Stimulated activated CD4-positive, alpha-beta T cell treated with anti-CD3 and anti-CD28 coated beads, Interleukin-12 subunit alpha, Interleukin-12 subunit beta, amount 100 ng/mL, for 4 hours (primary cell): ENCODE measurements at places on chromosomes 2 and 18.
A peak's percentile ranks its signal among the peaks of the same experiment; 100 is the strongest.

DNA sequence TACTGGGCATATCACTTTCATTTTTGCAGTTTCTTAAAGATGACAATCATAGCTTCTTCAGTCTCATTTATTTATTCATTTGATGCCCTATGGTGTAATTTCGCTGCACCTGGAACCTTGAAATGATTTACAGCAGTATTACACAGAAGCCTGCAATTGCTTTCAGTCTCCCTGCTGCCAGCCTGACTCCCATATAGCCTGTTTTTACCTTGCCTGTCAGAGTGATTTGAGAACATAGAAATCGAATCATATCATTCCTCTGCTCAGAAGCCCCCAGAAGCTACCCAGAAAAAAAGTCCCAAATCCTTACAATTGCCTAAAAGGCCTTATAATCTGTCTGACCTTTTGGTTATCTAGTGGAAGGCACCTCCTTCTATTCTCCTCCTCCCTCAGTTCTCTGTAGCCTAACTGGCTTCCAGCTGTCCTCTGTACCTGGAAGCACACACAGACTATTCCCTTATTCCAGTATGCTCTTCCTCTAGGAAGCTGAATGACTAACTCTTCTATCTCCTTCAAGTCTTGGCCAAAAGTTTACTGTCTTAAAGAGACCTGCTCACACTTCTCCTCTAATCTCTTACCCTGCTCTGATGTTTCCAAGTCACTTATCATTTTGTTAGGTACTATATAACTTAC is 12.6 kb downstream of the SCN3A start:
- DNase-seq = no peak

DNA sequence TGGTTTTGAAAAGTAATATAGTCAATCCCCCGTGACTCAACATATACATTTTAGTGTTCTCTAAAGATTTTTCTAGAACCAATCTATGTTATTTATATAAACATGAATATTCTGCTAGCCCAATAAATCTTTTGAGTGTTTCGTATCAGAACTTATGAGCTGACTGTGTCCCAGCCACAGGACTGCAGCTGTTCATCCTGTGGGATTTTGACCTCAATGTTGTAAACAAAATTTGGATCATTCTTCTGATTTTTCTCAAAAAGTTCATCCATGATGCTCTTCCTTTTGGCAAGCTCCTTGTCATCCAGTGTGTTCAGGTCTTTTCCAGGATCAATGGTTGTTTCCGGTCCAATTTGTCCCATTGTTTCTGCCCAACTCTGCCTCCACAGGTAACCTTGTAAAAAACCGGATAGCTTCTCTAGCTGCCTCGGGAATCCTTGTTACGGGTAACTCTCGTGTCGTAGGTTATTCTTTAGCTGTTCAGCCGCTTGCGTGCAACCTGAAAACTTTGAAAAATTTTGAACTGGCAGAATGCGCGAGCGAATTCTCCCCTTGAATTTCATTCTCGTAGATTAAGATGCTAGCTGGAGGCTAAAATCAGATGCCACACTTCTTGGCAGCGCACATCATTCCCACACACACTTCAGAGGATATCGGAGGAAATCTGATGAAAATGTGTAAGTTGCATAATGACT is 195.2 kb downstream of the SH3BP4 start:
- DNase-seq = no peak

DNA sequence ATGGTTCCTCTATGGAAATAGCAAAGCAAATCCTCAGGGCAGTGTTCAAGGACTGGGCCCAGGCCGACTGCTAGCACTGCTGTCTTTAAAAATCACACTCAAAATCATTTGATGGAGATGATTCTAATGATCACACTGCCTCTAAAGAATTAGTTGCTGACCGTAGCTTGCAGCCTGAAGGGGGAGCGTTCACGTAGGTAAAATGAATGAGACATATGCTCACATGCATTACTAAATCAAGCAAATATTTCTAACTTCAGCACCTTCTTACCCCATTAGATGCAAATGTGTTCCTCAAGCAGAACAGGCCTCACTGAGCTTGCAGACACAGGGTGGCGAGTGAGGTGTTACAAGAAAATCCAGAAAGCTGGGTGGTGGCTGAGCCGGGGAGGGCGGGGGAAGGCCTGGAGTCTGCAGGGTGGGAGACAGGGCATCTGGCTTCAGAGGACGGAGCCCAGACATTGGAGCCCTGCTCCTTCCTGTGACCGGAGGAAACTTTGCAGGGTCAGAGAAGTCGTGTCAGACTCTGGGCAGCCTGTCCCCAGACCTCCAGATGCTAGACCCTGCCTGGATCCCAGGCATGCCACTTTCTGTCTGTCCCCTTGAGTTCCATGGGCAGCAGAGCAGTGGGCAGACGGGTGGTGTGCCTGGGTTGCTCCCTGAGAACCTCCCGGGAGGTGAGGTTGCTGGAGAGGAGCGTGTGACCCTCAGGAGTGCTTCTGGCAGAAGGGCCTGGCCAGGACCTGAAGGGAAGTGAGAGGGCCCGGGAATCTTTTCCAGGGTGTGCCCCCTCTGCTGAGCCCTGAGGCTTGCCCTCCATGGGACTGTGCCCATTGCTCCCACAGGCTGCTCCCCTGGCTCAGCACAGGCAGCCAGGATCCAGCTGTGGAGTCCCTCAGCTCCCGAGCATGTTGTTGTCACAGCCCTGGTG is 7.1 kb upstream of the NPPC start:
- DNase-seq = no peak

DNA sequence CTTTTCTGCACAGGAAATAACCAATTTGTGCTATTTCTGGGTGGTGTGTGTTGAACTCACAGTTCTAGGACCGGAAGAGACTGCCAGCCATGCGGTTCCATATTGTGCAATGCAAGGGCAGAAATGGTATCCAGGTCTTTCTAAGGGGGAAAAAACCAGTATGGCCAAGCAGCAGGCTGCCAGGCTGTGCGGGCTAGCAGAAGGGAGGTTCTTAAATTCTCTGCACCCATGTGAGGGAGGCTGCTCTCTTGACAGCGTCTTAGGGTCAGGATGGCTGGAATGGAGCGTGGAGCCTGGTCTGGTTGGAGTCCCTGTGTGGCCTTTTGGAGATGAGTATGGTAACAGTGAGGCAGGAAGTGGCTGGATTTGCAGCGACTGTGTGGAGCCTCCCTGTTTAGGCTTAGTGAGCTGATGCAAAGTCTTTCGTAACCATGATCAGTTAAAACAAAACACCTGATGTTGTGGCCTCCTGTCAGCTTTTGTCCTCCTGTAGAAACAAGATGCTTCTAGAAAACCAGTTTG is 52.6 kb downstream of the NCK2 start:
- no peak for DNase-seq

- peak; percentile 12 for DNase-seq
Observed at GRCh38 chr2:105929516-105929915, 184.8 kb downstream of the NCK2 start.

- DNase-seq = no peak
Observed at GRCh38 chr2:19649142-19649541, 252.6 kb downstream of the TTC32 start.

- no peak for DNase-seq
Observed at GRCh38 chr2:237178396-237178795, 92.7 kb downstream of the COPS8 start.

GRCh38 chr18:80231151-80231550 is 16.2 kb downstream of the PARD6G start:
- DNase-seq = no peak

DNA sequence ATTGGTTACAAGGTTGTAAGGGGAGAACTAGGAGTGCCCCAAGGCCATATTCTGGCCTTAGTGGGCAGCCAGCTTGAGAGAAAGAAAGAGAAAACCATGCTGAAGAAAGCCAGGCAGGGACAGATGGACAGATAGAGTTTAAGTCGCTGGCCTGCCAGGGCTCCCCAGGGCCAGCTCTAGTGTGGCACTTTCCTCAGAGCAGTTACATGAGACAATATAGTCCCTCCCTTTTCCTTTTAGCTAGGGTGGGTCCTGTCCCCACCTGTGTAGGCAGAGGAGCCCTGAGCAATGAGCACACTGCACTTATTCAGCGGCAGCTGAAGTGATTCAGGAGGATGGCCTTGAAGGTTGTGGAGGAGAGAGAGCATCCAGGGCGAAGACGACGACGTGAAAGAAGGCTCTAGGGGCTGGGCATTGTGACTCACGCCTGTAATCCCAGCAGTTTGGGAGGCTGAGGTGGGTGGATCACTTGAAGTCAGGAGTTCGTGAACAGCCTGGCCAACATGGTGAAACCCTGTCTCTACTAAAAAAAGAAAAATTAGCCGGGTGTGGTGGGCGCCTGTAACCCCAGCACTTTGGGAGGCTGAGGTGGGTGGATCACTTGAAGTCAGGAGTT is 152.0 kb upstream of the SLC1A4 start:
- DNase-seq = no peak

DNA sequence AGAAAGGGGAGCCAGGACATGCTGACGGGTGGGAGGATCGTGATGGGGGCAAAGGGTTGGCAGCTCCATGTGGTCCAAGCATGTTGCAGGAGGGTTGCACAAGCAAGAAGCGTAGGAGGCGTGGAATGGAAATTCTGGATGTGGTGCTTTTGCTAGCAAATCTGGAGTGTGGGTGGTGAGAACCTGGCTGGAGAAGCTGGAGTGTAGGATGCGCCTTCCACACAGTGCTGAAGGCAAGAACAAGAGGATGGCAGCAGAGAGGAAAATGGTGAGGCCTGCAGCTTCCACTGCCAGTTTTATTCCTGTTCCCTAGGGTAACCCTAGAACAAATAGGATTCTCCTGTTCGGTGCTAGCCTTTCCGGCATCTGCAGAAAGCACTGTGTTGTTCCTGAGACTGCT is 22.4 kb downstream of the CREG2 start:
- no peak for DNase-seq

DNA sequence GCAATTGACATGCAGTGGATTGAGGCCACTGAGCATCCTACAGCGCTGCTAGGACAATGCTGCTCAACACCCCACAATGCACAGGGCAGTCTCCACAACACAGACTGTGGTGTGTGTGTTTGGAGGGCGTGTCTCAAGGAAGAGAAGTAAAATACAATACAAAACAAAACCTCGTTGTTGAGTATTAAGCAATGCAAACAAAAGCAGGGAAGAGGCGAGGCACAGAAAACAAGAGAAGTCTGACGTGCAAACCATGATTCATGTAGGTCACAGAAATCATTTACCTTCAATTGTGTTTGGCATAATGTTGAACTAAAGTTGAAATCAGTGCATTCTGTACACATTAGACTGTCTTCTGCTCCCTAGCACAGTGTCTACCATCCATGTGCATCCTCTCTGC is 260.9 kb downstream of the PHLPP1 start:
- DNase-seq = no peak

- DNase-seq = no peak
Observed at GRCh38 chr2:239939736-239940483, 85.2 kb downstream of the NDUFA10 start.

DNA sequence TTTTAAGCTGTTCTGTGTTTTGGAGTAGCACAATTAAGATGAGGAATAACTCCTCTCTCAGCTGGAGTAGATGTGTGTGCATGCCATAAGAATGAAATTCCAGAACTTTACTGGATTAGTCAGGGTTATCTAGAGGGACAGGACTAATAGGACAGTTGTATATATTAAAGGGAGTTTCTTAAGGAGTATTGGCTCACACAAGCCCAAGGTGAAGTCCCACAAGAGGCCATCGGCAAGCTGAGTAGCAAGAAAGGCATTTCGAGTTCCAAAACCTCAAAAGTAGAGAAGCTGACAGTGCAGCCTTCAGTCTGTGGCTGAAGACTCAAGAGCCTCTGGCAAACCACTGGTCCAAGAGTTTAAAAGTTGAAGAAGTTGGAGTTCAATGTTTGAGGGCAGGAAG is 113.7 kb downstream of the RIT2 start:
- no peak for DNase-seq

GRCh38 chr2:130355578-130356431 is at the start of gene PTPN18:
TSS of gene PTPN18 (plus strand) at chr2:130356056. CDS start at chr2:130356108, 52 bp downstream.
- peak; percentile 63 for DNase-seq

DNA sequence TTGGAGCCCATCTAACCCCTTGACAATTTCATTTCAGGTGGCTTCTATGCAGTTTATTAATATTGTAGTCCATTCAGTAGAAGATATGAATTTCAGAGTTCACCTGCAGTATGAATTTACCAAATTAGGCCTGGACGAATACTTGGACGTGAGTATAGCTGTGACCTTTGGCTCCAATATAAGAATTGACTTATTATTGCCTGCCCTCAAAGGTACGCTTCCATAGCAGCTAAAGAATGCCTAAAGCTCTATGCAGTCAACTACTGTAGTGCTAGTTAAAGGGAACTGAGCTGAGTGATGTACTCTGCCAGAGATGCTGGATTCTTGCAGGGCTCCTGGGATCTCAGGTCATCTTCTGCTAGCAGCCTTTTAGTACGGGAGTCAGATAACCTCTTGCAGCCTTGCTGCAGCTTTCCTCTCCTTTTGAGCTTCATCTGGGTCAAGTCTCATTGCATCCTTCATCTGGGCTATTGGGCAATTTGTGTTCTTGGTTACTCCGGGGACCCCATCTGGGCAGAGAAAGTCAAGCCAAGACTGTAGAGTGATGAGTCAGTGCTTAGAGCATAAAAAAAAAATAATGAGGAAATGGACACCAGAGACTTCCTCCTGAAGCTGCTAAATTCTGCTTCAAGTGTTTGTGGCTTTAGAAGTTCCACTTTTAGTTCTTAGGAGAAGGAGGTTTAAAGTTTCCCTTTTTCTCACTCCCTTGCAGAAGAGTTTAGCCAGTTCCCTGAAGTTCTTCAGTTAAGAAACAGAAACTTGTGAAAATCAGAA is 105.6 kb downstream of the PRPF40A start:
- DNase-seq = no peak

DNA sequence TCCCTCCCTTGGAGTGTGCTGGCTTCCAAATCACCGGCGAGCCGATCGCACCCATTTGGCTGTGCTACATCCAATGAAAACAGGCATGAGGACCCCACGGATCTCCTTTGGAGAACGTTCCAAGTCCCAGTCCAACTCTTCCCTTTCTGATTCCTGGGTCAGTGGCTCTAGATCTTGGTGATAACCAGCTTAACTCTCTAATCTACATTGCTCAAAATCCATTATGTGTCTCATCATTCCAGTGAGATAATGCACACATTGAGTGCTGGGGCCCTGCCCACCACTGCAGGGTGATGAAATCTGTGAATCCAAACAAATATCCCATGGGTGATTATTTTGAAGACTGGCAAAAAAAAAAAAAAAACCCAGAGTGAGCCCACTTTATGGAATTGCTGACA is 232.7 kb upstream of the COPS8 start:
- no peak for DNase-seq

DNA sequence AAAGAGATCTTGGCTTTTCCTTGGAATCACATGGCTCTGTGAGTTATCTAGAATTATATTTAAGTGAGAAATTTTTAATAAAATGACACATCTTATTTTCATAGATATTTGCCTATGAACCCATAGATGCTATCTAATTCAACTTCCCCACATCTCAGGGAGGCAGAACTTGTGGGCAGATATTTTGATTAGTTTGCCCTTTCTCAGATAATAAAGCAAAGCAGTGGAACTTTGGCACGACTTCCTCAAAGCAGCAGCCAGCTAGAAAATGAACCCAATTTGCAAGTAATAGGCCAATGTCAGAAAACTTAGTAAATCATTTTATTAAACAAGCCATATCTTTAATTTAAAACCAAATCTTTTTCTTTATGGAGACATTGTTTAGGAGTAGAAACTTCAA is 32.7 kb downstream of the RAB27B start:
- no peak for DNase-seq

DNA sequence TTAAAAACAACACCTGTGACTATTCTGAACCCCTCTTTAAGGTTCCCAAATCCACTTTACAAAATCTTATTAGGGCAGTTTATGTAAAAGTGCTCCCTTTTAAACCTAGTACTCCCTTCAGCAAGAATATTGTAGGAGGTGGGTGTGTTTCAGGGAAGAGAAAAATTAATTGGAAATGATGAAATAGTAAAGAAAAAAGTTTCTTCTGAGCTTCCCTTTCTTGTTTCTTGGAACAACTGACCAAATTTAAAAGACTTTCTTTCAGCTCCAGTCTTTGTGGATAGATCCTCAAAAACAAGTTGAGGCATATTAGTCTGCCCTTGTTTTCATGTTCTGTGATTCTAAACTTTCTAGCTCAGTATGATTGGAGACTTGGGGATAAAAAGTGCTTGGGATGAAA is 3.0 kb downstream of the VWA3B start:
- no peak for DNase-seq
